ENCODE measurements at places on chromosomes 1 and 21.

GRCh38 chr1:41767534-41768525, 150.9 kb downstream of the HIVEP3 start:
- no peak for DNase-seq

GRCh38 chr1:67764633-67765032, 68.6 kb downstream of the GNG12 start:
- no peak for DNase-seq

- no peak for DNase-seq
Measured at GRCh38 chr1:207058252-207058651, 5.2 kb downstream of the PFKFB2 start.

GRCh38 chr1:205258719-205259118, 31.0 kb downstream of the TMCC2 start:
- no peak for DNase-seq

GRCh38 chr1:228373681-228374571, 32.7 kb downstream of the TRIM11 start:
- no peak for DNase-seq
